ENCODE measurements at places on chromosomes 6 and 20. TPM values are rescaled to one million over a fixed set of nuclear protein-coding genes. Genes with fewer than 3 reads are reported as not detected.
A peak's percentile ranks its signal among the peaks of the same experiment; 100 is the strongest.

DNA sequence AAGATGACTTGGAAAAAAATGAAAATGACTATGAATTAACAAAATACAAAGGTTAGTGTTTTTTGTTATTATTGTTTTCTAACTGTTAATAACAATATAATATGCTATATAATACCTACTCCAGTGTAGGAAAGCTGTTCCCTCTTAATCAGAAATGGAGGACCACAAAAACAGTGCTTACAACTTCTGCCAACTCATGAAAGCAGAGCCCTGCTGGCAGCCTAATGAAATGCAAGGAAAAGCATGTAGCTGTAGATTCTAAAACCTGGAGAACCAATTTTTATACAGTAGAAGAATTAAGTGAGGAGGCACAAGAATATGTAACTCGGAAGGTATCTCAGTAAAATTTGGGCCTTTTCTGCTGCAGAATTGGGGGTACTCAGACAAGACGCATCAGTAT, 29.4 kb downstream of the PHIP start:
- DNase-seq: no peak

- no peak for DNase-seq
Observed at GRCh38 chr20:54630582-54630981, 155.2 kb downstream of the DOK5 start.

GRCh38 chr20:856361-856775, 22.9 kb downstream of the FAM110A start:
- peak; percentile 63 for DNase-seq

DNA sequence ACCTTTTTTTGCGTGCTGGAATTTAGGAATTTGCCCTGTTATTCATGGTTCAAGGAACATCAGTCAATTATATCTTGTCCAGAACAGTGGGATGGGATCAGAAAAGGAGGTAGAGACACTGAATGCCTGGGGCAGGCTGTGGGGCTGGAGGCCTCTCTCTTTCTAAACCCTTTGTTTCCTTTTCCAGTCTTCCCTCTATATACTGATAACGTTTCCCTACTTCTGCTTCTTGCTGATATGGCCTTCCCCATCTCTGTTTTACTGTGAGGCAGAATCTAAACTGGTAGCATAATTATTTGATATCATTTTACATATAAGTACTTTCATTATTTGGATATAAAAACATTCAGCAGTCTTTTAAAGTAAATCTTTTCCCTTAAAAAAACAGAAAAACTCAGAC, 67.5 kb downstream of the DNAH8 start:
- DNase-seq: no peak

- DNase-seq: peak; percentile 75
Observed at GRCh38 chr6:154154389-154154967, 115.4 kb downstream of the OPRM1 start.

DNA sequence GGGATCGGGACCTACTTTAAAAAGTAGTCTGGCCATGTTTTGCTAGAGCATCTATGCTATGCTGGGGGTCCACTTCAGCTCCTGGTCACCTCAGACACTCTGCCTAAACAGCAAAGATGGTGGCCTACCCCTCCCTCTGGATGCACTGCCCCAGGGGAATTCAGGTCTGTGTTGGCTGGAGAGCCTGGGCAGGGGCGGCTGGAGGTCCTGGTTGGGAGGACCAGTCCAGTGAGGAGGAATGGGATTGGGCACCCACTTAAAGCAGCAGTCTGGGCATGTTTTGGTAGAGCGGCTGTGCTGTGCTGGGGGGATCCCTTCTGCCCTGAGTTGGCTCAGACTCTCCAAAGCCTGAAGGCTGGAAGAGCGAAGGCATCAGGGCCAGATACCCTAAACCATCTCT, 23.2 kb upstream of the TCF21 start:
- no peak for DNase-seq

DNA sequence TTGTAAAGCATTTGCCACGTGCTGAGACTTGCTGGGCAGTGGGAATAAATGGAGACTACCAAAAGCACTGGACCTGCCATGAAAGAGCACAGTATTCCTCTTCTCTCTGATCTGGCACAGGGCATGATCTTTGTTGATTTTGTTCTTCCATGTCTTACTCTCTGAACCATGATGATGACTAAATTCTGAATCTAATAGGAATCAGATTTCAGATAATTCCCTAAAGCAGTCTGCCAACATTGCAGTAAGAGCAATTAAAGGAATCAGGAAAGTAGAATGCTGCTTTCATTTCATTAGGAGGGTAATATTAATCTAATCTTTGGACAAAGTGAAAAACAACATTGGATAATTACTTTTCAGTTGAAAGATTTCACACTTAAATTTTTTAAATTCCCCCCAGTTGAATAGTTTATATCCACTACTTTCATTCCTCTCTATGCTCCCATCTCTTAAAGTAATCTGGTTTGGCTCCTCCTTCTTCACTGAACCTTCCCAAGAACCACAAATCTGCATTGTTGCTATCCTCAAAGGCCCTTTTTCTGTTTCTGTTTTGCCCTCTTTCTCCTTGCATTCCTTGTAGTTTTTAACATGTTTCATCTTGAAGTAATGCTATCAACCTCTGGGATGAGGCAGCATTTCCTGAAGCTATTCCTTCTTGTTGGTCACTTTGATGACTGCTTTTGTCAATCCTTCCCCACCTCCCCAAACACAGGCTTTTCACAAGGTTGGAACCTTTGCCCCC, 243.2 kb upstream of the TENT5A start:
- DNase-seq: no peak

DNA sequence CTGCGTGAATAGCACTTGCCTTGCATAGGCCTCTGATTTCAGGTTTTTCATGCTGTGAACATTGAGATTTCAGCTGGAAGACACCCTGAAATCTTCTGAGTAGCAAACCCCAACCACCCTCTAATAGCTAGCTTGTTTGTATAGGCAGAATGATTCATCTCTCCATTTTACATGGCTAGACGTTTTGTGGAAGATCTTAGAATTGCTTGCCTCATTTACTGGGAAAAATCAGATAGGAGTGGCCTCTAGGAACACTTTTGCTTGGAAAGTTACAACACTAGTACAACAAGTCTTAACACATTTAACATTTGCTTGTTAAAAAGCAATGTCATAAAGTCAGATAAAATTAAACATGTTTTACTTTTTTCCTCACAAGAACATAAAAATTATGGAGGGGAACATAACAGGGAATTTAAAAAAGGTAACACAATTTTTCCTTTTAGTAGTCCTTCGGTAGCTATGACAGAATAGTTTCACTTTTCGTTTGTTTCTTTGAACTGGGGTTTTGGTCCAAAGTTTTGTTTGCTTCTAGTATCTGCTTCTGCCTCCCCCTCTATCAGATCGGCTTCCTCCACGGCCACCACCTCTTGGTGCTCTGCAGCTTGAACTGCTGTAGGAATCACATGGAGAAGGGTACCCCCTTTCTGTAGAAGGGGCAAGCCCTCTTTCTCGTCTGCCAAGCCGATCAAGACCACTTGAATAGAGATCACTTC, 102.2 kb upstream of the PTCHD4 start:
- no peak for DNase-seq

GRCh38 chr6:109768485-109768884, 77.4 kb downstream of the FIG4 start:
- DNase-seq: no peak

The SAPCD1 gene
- total RNA-seq: 4.9 TPM

The MUC21 gene
- total RNA-seq: 0.18 TPM

The FANCE gene
- total RNA-seq: 6.4 TPM

The BYSL gene
- 16.0 TPM for total RNA-seq
